ENCODE measurements at places on chromosomes 5 and 9. TPM values are rescaled to one million over a fixed set of nuclear protein-coding genes. Genes with fewer than 3 reads are reported as not detected.

- H3K27me3 ChIP-seq = peaks cover 3% of the 10 kb centered on the region
- H3K4me3 ChIP-seq = no peak overlapping the region
- no peaks in the 10 kb centered on the region for H3K4me1 ChIP-seq
- no peak overlapping the region for H3K27ac ChIP-seq
- H3K36me3 ChIP-seq = no peaks in the 10 kb centered on the region
- DNase-seq = no peak
Observed at GRCh38 chr9:1454211-1454610, 404.1 kb downstream of the DMRT2 start.

DNA sequence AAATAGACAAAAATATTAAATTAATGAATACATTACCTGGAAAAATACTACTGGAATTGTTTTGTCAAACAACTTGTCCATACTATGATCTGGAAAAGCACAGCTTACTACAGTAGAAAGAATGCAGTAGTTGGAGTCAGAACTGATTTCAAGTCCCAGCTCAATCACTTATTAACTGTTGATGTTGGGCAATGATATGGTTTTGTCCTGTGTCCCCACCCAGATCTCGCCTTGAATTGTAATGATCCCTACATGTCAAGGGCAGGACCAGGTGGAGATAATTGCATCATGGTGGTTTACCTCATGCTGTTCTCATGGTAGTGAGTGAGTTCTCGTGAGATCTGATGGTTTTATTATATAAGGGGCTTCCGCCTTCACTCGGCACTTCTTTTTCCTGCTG is 247.5 kb downstream of the CD180 start:
- H3K27ac ChIP-seq = no peak overlapping the region
- H3K27me3 ChIP-seq = peaks cover 21% of the 10 kb centered on the region
- no peak overlapping the region for H3K4me3 ChIP-seq
- no peaks in the 10 kb centered on the region for H3K36me3 ChIP-seq

DNA sequence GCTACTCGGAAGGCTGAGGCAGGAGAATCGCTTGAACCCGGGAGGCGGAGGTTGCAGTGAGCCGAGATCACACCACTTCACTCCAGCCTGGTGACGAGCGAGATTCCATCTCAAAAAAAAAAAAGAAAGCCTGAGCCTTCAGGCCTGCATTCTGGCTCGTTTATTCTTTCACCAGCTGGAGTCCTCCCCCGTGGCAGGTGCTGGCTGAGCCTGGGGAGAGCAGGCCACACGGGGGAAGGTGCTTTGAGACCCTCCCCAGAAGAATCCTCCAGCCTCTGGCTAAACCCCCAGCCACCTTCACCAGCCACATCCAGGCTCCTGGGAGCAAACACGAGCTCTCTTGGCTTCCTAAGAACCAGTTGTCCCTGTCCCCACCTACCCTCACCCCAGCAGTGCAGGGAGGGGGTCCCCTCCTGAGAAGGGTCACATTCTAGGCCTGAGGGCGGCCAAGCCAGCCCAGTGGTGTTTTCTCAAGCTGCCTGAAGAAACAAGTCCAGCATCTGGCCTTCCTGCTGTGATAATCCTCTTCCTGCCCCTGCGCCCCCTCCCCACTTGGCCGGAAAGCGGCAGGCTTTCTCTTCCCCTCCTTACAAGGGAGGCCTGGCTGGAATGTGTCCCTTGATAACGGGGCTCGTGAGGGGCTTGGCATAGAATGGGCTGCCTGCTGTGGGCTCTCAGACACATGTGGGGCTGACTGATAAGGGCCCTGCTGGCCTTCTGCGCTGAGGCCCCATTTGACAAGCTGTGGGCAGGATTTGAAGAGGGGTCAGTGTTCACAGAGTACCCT is 41.5 kb downstream of the PLPP7 start:
- no peaks in the 10 kb centered on the region for H3K36me3 ChIP-seq
- H3K27me3 ChIP-seq = peaks cover 2% of the 10 kb centered on the region
- H3K4me1 ChIP-seq = no peaks in the 10 kb centered on the region
- no peak overlapping the region for H3K4me3 ChIP-seq
- DNase-seq = no peak

- DNase-seq = no peak
- H3K36me3 ChIP-seq = peaks cover 4% of the 10 kb centered on the region
- H3K4me1 ChIP-seq = no peaks in the 10 kb centered on the region
- no peak overlapping the region for H3K27ac ChIP-seq
- H3K27me3 ChIP-seq = peaks cover 2% of the 10 kb centered on the region
Observed at GRCh38 chr5:136164226-136164625, 28.7 kb downstream of the SMIM32 start.

DNA sequence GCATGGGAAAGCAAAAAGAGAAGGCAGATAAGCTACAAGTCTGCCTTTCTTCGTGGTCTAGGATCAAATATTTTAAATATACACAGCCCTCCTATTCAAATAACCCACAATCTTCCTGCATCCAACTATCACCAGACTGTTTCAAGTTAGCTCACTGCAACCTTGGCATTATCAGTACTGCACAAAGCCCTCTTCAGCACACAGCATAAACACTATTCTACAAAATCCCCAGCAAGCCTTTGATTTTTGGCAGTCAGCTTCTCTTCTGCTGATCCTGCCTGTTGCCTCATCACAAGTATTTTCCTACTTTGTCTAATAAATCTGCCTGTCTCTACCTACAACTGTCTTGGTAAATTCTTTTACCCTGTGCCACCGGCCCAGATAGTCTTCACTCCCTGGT is 142.9 kb downstream of the COX7C start:
- no peaks in the 10 kb centered on the region for H3K27me3 ChIP-seq
- no peaks in the 10 kb centered on the region for H3K4me1 ChIP-seq
- H3K4me3 ChIP-seq = no peak overlapping the region
- no peaks in the 10 kb centered on the region for H3K36me3 ChIP-seq

GRCh38 chr5:42650084-42650483 is 106.5 kb upstream of the CCDC152 start:
- H3K4me1 ChIP-seq = no peaks in the 10 kb centered on the region
- no peak for DNase-seq
- H3K27me3 ChIP-seq = peaks cover 2% of the 10 kb centered on the region
- no peak overlapping the region for H3K27ac ChIP-seq

IFNA1 gene
- total RNA-seq = not detected

GNA14 gene
- total RNA-seq = not detected
